ENCODE measurements at places on chromosomes 13 and 19.

DNA sequence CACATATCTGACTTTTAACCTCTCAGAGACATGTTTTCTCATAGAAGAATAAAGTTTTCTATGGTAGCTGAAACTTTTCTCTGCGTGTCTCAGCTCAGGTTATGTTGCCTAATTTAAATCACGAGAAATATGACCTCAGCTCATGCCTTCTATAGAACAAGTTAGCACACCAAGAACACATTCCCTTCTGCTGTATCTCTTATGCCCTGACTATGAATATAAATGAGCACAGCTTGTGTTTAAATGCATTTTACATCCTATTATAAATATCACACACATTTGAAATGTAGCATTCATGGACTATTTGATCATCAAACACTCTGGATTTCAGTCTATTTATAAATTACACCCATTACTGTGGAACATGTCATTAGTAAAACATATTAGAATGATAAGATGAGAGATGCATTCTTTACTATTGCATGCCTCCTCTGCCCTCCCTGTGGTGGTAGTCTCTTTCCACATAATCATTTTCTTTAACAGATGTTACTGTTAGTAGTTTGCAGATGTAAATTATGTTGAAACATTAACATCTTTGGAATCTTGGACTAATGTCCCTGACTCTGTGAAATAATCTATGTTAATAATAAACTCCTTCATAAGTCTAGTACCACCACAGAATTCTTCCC, 2044.9 kb upstream of the PCDH20 start:
- H3K27me3 ChIP-seq = no peaks in the 10 kb centered on the region
- H3K36me3 ChIP-seq = no peaks in the 10 kb centered on the region
- no peak for DNase-seq
- H3K27ac ChIP-seq = no peak overlapping the region
- no peaks in the 10 kb centered on the region for H3K4me1 ChIP-seq

GRCh38 chr19:29285187-29285687, 72.3 kb upstream of the UQCRFS1 start:
- DNase-seq = no peak
- no peaks in the 10 kb centered on the region for H3K36me3 ChIP-seq
- H3K4me1 ChIP-seq = no peaks in the 10 kb centered on the region
- peaks cover 4% of the 10 kb centered on the region for H3K27me3 ChIP-seq
- H3K27ac ChIP-seq = no peak overlapping the region
- H3K4me3 ChIP-seq = no peak overlapping the region

- peaks cover 12% of the 10 kb centered on the region for H3K4me1 ChIP-seq
- no peak for DNase-seq
- no peaks in the 10 kb centered on the region for H3K36me3 ChIP-seq
- H3K4me3 ChIP-seq = no peak overlapping the region
Observed at GRCh38 chr13:109792416-109793059, 6.2 kb upstream of the IRS2 start.

DNA sequence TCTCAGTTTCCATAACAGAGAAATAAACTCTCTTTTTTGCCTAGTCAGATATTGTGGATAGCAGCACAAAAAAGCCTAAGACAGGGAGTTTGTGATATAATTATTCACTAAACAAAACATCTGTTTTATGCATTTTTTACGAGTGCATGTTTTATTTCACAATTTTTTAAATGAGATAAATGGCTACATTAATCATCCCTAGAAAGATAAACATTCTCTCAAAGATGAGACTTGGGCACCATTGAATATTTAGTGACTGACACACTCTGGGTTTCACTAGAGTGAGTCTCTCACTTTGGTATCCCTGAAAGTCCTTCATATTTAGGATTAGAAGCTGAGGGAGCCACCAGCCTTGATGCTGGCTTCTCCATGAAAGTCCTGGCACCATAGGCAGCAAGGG, 74.3 kb upstream of the LRCH1 start:
- no peak for DNase-seq
- no peak overlapping the region for H3K4me3 ChIP-seq
- no peaks in the 10 kb centered on the region for H3K4me1 ChIP-seq
- H3K36me3 ChIP-seq = no peaks in the 10 kb centered on the region
- peaks cover 4% of the 10 kb centered on the region for H3K27me3 ChIP-seq

DNA sequence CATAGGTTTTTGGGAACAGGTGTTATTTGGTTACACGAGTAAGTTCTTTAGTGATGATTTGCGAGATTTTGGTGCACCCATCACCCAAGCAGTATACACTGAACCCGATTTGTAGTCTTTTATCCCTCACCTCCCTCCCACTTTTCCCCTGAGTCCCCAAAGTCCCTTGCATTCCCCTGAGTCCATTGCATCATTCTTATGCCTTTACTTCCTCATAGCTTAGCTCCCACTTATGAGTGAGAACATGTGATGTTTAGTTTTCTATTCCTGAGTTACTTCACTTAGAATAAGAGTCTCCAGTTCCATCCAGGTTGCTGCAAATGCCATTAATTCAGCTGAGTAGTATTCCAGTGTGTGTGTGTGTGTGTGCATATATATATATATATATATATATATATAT, 97.2 kb upstream of the EDNRB start:
- no peaks in the 10 kb centered on the region for H3K4me1 ChIP-seq
- H3K27me3 ChIP-seq = no peaks in the 10 kb centered on the region
- no peaks in the 10 kb centered on the region for H3K36me3 ChIP-seq
- H3K4me3 ChIP-seq = no peak overlapping the region

DNA sequence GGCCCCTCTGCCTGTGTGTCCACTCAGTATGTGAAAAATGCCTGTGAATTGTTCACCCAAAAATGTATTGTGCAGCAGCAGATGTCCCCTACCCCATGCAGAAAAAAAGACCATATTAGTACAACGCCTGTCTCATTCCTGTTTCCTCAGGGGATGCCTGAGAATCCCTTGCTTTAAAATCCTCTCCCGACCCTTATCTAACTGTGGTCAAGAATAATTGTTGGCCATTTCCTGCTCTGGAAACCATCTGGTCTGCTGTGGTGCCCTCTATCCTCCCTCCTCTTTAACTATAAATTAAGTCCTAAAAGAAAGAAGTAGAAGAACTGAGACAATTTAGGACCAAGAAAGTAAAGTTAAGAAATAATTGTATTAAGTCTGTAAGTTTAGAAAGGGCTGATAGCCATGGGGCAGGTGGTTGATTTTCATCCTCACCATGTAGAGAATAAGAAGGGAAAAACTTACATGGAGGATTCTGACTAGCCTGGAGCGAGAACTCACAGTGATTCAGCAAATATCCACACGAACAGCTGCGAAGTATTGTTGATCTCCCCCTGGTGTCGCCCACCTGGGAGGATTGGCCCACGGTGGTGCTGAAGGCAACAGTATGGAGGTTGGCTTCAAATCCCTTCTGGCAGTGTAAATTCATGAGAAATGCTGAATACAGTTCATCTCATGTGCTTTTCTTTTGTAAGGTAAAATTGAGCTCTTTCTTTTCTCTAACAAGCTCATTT, 85.6 kb downstream of the COL4A2 start:
- no peaks in the 10 kb centered on the region for H3K36me3 ChIP-seq
- peaks cover 34% of the 10 kb centered on the region for H3K27me3 ChIP-seq
- peaks cover 2% of the 10 kb centered on the region for H3K4me1 ChIP-seq
- no peak overlapping the region for H3K4me3 ChIP-seq
- no peak overlapping the region for H3K27ac ChIP-seq
- no peak for DNase-seq
